Stimulated activated CD8-positive, alpha-beta memory T cell treated with anti-CD3 and anti-CD28 coated beads, Interleukin-4, amount 100 ng/mL, for 4 hours (primary cell): ENCODE measurements at places on chromosomes 5 and 9.

DNA sequence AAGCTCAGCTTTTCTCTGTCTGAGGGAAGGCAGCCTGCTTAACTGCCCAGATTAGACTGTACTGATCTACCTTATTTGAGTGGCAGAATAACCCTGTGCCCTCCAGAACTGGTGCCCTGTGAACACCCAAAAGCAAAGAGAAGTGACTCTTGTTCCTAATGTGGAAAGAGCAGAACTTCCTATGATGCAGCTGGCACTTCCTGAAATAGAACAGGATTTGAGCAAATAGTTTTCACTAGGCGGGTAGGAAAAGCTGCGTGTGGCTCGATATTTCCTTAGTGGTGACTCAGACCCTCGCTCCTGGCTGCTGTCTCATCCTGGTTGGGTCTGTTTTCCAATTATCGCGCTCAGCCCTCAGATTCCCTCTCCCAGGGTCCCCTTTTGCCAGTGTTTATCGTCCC is 89.9 kb downstream of the SH3TC2 start:
- DNase-seq: no peak

DNA sequence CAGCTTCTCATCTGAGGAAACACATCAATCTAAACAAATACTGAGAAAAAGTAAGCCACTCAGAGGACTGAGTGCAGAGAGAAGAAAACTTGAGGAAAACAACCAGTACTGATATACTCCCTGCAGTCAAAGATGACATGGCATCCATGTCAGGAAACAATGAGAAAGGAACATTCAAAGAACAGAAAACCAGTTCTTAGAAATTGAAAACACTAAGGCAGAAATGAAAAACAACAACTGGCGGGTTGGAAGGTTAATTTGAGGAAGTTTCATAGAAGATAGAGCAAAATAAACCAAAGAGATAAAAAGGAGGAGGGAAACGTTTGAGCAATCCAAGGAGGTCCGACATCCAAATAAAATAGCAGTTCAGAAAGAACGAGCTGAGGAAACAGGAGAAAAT is 475.2 kb downstream of the HINT1 start:
- no peak for DNase-seq

- DNase-seq: no peak
These were observed 135.6 kb downstream of the FOXD1 start for GRCh38 chr5:73312872-73313510.

GRCh38 chr5:761854-762710 is 22.4 kb downstream of the ZDHHC11B start:
- no peak for DNase-seq

DNA sequence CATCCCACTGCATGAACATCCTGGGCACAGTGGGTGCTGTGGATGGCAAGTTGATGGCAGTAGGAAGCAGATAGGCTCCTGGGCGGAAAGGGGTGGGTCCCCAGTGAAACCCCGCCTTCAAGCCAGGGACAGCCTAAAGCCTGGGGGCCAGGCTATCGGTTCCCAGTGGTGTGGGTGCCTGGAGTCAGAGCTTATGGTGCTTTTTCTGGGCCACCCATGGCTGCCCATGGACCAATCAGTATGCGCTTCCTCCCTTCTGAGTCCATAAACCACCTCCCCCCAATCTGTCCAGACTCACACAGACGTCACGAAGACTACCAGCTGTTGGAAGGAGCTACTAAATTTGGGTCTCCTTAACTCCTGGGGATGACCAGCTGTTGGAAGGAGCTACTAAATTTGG is 17.5 kb upstream of the ECPAS start:
- no peak for DNase-seq

DNA sequence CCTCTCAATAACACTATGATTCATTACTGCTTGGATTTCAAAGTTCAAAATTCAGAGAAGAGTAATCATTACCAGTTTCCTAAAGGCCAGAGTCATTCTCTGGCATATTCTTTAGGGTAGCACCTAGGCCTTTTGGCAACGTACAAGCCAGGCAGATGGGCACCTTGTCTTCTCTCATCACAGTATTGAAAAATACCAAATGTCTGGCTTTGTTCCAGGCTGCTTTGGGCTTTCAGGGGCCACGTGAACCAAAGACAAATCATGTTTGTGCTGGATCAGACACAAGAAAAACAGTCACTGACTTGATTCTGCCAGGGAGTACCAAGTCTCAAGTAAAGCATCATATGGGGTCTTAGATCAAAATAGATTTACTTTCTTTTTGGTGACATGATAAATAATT is 15.5 kb downstream of the MEGF9 start:
- DNase-seq: no peak

DNA sequence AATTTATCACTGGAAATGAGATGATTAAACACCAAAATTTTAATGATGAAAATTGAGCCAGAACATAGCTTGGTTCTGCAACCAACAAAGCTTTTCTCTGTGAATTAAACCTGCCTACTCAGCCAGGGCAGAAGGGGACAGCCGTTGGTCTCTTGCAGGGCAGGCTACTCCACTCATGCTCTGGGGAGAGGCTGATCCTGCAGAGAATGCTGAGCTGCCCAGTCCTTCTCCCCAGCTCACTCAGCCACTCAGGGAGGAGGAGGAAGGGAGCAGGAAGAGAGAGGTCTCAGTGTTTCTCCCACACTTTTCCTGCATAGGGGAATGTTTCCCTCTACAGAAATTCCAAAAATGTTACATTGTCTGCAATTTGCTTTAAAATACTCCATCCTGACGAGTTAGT is 40.4 kb upstream of the HMHB1 start:
- DNase-seq: no peak

- no peak for DNase-seq
These were observed 35.6 kb upstream of the HAND1 start for GRCh38 chr5:154513669-154514084.

DNA sequence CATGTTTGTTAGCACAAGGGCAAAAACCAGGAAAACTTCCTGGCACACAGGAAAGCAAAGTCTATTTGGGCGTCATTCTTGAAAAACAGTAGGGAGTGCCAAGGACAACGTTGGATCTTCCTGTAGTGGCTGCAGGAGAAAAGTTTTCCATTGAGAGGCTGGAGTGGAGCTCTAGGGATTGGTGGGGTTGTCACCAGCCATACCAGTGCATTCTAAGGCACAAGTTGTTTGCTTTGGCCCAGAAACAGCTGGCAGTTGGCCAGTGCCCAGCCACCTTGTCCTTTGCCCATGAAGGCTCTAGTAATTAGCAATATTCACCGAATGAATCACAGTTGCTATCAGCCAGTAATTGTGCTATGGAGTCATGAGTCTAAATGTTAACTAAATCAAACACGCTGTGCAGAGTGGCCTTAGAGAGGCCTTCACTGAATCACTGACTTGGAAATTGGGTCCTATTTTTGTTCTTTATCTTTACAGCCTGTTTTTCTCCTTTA is 26.4 kb downstream of the TNFSF15 start:
- DNase-seq: no peak

DNA sequence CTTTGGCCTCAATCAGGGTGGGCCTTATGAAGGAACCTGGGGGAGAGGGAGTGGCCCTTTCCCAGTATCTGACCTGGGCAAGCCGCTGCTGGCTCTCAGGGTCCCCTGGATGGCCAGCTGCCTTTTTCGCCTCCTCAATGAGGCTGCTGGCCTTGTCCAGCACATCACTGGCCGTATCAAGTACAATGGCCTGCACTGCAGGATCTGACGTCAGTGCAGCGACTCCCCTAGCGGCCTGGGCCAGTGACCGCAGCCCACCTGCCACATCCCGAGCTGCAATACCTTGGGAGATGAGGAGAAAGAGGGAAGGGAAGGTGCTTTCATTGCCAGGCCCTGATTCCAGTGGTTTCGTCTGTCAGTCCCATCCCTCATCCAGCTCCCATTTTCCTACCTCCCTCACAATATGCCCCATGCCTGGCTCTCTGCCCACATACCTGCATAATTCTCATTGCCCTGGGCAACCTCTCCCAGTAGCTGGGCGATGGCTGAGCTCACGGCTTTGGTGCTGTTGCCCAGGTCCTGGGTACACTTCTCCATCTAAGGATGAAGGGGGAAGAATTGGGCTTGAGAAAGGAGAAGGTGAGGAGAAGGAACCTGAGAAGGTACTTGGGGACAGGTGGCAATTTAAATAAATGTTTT is 19.1 kb downstream of the TLN1 start:
- no peak for DNase-seq

- DNase-seq: no peak
These were observed at the start of gene GABRB2 for GRCh38 chr5:161546470-161547301. TSS of gene GABRB2 (minus strand) at chr5:161546725. CDS start at chr5:161546643, 82 bp downstream.

GRCh38 chr9:135222881-135223760 is 135.7 kb downstream of the OLFM1 start:
- no peak for DNase-seq

GRCh38 chr5:111215971-111216370 is 8.2 kb upstream of the CAMK4 start:
- DNase-seq: no peak

DNA sequence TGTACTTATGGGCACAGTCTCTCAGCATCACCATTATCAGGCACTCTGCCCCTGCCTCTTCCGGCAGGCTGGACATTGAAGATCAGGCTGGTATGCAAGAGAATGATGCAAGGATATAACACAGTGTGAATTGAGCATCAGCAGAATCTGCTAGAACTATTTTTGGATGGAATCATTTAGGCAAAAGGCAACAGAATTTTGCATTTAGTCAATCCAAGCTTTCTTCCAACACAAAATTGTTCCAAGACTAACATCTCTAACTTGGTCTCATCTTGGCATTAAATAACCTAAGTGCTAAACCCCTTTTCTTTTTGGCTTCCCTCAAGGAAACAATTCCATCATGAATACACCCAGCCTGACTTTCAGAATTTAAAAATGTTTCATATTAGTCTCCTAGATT is 339.9 kb downstream of the PRELID2 start:
- DNase-seq: no peak

DNA sequence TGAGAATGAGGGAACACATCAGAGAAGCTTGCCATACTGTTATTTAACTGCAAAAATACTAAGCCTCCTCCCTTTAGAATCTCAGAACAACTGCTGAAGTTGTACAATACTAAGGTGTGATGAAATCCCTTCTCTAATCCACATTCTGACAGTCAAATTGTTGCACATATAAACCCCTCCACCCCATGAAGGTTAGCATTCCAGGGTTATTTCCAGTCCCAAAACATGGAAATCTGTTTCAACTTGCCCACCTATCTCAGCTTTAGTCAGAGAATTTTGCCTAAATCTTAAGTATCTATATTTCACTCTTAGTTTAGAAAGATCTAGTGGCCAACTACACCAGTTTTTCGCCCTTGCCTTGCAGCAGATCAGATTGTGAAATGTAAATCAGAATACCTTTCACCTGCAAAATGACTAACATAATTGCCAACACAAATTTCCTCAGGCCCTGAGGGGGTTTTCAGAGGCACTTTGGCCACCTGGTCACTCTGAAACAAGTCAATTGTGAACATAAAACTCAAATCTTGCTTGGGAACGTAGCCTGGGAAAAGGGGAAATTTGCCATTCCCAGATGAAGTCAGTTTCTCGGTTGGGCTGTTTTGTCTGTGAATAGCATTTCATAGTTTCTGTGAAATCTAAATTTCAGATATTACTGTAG is 93.9 kb downstream of the EFNA5 start:
- no peak for DNase-seq

DNA sequence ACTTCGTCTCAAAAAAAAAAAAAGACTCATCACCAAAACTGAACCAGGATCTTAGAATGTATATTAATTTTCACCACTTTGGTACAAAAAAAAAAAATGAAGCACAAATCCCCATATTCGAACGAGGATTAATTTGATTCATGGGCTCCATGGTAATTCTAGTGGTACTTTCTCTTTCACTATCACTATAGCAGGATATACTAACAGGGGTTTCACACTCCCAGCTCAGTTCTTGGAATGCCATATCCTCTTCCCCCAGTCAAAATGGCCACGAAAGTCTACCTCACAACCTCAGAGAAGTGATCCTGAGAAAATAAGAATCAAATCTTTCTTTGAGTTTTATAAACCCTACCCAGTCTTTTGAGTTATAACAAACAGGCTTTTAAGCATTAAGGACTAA is 235.7 kb downstream of the FBXL17 start:
- DNase-seq: no peak

DNA sequence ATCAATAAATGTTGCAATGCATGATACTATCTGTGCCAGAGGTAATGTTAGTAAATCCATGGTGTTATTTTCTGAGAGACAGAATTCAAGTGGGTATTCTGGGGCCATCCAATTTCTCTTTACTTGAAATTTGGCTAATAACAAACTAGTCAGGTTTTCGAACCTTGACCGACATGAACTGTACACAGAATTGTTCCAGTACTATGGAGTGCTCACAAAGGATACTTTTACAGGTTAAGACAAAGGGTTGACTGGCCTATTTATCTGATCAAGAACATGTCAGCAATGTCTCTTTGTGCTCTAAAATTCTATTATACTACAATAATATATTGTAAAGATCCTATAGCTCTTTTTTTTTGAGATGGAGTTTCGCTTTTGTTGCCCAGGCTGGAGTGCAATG is 18.2 kb downstream of the MLANA start:
- DNase-seq: no peak

DNA sequence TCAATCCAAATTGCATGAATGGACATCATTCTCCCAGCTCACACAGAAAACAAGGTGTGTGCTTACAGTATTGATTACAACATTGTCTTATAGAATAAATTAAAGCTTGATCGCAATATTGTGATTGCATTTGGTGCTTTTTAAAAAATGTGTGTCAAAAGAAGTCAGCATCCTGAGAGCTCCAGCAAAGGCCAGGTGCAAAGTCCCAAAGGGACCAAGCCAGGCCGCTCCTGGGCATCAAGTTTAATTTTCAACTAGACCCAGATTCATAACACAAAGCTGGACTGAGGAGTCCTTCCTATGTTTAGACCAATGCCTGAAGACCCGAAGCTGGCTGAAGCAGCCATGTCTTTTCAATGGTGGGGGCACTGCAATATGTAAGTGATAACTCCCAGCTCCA is 295.6 kb downstream of the IRX2 start:
- no peak for DNase-seq

DNA sequence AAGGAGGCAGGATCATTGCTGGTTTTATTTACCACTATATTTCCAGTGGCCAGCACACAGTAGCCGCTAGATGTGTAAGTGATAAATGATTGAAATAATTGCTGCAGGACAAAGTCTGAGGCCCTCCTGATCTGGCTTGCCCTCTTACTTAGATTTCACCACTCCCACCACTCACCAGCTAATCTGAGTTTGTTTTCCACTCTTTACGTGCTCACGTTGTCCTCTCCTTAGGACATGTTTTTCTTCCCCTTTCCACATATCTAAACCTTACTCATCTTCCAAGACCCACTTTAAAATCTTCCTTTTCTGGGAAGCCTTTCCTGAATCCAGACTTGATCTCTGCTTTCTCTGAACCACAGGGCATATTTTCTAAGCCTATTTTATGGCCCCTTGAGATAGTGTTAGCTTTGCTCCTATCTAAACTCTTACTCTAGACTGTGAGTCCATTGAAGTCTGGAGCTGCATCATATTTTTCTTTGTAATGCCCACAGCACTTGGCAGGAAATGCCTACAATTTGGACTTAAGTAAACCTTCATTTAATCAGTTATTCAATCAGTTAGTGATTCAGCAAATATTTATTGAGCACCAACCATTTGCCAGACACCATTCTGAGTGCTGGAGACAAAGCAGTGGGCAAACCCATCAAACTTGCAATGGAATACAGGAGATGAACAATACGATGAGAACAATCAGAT is 2.4 kb downstream of the TLR4 start:
- DNase-seq: no peak

- DNase-seq: no peak
These were observed 1584.0 kb upstream of the ACO1 start for GRCh38 chr9:30800421-30800820.
